ENCODE measurements at places on chromosomes 7 and 10.
A peak's percentile ranks its signal among the peaks of the same experiment; 100 is the strongest.

GRCh38 chr7:65951837-65952578 is 30.0 kb downstream of the GUSB start:
- DNase-seq = no peak

DNA sequence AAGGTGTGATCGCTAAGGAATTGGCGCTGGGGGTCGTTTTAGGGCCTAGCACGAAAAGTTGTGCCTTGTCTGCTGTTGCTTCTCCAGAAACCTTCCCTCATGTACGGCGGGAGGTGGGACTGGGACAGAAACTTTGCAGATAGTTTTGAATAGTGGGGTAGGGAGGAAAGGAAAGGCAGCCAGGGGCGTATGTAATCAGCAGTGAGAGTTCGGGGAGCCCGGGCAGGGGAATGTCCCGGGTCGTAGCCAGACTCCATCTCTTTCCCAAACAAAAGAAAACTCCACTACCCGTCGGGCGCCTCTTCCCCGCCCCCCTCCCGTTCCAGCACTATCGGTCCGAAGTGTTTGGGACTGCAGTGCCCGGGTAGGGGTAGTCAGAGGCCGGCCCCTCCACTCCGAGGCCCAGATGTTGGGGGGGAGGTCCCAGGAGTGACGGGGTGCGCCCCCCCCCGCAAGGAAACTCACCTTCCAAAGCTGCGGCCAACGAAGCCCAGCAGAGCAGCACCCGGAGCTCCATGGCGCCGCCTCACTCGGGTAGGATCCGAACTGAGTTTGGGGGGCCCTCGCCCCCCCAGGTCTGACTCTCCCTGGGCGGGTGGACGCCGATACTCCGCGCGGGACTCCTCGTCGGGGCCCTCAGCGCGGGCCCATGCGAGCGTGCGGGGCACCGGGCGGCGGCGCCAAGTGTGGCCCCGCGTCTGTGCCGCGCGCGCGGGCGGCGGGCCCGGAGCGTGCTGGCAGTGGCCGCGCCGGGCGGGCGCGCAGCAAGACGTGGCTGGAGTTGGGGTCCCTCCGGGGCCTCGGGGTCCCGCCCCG is 601 bp downstream of the EPHB4 start:
- DNase-seq = no peak

DNA sequence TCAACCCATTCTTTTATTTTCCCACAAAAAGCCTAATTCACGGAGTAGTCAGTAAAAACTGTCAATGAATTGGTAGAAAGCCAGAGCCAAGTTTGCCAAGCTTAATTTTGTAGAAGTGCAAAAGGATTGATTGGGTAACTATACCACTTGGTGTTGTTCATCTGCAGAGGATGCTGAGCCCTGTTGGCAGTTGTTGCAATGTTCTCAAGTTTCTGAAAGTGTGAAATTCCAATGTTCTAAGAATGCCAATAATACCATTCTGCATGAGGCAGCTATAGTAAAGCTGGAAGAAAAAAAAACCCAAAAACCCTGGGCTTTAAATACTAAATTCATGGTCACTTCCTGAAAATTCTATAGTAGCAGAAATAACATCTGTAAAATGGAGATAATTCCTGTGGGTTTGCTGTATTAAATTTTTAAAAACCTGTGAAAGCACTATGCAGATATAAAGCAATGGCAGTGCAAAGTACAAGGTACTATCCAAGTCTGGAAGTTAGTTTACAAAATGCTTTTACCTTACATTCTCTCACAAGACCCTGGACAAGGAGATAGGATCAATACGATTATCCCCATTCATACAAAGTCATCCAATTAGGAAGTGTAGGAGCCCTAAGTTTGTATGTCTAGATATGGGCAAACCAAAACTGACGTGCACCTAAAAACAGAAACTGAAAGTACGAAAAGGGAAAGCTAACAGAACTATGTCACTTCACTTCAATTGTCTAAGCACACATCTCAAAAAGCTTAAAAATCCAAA is 6.0 kb upstream of the PON1 start:
- peak; percentile 70 for DNase-seq

DNA sequence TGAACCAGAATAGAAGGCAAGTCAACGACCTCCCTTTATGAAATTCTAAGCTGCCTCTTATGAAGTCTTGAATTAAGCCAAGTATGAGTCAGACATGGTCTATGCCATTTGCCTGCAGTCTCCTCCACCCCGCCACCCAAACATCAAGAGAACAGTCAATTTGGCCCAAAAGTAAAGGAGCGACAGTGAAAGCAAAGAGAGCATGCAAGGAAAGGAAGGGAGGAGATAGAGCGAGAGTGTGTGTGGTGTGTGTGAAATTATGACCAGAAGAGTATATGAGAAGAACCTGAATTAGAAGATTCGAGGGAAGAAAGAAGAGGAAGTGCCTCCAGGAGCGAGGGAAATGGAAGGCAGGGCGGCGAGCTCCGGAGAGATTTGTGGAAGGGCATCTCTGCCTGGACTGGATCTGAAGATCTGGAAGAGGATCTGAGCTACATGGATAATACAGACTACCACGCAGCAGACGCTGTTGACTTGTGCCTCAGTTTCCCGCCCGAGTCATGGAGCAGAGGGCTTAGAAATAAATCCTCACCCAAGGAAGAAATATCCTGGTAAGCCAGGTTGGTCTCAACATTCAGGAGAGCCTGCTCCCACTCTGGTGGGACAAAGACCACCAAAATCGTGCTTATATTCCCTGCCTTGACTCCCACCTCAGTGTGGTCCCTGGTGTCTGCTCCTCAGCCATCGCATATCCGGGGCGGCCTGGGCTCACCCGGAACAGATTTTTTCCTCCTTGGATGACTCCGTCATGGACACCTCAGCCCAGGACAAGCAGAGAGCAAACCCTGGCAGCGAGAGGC is 459 bp downstream of the ZDHHC6 start:
- peak; percentile 17 for DNase-seq

GRCh38 chr7:68020102-68020501 is 1023.5 kb downstream of the TYW1 start:
- no peak for DNase-seq

DNA sequence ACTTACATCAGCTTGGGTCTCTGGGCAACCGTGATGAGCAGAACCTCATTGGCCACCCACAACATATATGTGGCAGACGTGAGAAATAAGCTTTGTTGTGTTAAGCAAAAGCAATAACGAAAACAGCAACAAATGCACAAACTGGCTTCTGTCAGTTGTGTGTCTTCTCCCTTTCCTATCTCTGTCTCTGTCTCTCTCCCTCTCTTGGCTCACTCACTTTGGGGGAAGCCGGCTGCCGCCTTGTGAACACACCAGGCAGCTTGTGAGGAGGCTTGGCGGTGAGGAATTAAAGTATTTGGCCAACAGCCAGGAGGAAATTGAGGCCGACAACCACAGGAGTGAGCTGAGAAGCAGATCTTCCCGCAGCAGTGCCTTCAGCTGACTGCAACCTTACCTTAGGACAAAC is 21.9 kb upstream of the CDCA7L start:
- DNase-seq = peak; percentile 61

DNA sequence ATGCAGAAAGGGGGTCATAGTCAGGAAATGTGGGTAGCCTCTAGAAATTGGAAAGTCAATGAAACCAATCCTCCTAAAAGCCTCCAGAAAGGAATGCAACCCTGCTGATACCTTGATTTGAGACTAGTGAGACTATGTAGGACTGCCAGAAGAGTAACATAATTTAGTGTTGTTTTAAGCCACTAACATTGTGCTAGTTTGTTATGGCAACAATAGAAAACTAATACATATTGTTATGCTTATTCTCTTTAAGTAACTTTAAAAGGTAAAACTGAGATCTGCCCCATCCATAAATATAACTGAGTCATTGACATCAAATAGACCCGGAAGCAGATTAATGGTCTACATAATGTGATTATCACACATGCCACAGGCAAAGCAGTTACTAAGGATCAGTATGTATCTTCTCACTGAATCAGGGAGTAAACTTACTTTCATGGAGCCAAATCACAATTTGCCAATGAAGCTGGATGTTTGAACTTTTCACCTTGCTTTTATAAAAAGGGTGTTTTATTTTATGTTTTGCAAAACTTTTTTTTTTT is 146.4 kb upstream of the TMEM106B start:
- no peak for DNase-seq

GRCh38 chr10:123274306-123275135 is 120.3 kb downstream of the BUB3 start:
- no peak for DNase-seq

DNA sequence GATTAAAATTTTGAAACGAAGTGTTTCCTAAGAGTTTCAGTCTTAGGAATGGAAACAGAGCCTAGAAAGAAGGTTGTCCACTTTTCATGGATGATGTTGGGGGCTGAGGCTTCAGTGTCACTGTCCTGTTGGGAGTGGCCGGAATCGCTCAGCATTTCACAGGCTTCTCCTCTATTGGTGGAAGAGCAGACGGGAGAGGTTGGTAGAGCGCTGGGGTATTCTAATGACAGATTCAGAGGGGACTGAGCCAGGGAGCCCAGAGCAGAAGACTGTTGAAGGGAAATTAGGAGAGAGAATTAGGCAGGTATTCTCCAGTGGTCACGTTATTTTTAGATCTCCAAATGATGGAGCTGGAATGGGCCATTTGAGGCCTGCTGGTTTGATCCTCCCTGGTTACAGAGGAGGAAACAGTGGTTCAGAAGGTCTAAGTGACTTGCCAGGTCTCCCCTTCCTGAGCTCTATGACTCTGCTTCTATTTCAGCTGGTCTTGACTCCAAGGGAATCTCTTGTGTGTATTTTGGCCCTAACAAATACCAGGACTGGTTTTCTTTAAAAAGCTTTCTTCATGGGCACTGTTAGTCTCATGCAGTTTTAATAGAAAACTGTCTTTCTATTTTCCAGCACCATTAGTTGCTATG is 35.7 kb upstream of the EEPD1 start:
- no peak for DNase-seq

DNA sequence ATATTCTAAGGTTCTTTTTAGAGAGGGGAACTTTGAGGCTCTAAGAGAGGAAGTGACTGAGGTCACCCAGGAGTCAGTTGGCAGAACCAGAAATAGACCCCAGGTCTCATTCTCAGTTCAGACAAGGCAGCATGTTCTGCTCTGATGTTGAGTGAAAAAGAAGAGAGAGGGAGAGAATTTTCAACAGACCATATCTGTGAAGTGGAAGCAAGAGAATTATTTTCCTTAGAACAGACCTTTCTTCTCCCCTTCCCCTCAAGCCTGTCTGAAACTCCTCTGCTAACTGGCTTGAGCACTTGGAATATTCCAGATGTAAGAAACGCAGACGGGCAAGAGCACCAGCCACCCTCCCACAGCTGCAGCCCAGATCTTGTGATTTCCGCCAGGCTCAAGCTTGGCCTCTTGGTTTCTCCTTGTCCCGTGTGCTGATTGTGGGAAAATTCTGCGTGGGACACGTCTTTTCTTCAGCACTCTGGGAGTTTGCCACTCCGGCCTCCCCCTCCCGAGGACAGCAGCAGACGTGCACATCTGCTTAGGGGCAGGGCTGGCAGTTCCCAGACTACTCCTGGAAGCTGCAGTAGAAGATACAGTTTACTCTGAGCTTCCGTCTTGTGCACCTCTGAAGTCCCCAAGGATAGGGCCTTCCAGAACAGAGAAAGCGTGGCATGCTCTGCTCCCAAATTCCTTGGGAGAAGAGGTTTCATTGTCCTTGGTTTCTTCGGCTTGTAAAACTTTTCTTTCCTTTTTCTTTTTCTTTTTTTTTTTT is 22.7 kb upstream of the IKZF1 start:
- DNase-seq = no peak

- no peak for DNase-seq
Observed at GRCh38 chr7:155999631-156000489, 187.6 kb upstream of the SHH start.

- no peak for DNase-seq
Observed at GRCh38 chr7:66348959-66349358, 143.8 kb downstream of the TPST1 start.

DNA sequence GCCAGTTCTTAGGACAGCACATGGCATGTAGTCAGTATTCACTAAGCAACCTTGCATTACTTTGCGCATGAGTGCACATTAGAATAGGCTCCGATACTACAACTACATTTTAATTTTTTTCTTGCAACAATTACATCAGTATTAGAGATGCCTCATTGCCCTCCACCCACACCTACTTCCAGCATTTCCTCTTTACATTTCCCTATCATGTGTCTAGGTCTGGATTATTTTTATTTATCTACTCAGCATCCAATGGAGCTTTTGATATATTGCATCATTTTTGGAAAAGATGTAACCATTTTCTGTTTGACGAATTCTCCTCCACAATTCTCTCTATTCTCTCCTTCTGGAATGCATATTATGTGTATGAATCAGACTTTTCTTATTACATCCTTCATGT is 258.2 kb upstream of the GLI3 start:
- DNase-seq = peak; percentile 47

GRCh38 chr7:30112103-30112713 is 22.6 kb upstream of the MTURN start:
- no peak for DNase-seq

- DNase-seq = peak; percentile 38
Observed at GRCh38 chr7:93048136-93048930, 69.4 kb downstream of the SAMD9 start.

DNA sequence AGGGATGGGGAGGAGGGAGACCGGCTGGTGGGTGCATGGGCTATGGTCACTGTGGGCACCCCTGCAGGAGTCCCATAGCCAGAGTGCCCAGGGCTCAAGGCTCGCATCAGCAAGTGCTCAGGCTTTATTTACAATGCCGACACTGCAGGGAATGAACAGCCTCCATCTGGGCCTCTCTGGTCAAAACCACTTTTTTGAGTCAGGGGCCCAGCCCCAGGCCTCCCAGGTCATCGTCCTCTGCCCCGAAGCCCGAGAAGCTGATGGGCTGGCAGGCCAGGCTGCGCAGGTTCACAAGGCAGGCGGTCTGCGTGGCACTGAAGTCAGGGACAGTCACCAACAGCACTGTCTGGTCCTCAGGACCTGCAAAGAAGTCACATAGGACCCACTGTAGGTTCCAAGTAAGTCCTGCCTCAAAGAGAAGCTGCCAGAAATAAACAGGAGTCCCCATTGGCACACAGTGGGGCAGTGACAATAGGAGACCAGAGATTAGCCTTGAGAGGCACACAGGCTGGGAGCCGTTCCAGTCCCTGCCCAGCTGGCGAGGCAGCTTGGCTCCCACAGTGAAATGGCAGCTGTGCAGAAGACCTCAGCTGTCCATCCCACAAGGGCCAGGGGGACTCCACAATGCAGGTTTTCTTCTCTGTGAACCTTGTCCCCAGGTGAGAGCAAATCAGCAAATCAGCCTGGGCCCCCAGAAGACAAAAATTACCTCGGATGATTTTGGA is 8.6 kb downstream of the POLD2 start:
- no peak for DNase-seq

DNA sequence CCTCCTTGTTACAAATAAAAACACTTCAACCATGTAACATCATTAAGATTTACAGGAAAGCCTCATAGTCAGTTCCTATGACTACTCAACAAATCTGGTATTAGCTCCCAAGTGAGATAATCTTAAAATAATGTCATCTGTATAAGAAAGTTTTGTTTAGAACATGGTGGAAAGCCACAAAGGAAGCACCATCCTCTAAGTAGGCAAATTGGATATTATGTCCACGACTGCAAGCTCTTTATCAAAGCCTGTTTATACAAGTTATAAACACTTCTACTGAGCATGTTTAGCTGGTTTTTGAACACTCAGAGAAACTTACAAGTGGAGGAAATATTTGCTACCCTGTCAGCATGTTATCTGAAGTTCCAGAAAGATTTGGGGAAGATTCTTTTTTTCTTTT is 349.8 kb downstream of the ARL4A start:
- DNase-seq = no peak
